ENCODE measurements at places on chromosomes 4 and X.

DNA sequence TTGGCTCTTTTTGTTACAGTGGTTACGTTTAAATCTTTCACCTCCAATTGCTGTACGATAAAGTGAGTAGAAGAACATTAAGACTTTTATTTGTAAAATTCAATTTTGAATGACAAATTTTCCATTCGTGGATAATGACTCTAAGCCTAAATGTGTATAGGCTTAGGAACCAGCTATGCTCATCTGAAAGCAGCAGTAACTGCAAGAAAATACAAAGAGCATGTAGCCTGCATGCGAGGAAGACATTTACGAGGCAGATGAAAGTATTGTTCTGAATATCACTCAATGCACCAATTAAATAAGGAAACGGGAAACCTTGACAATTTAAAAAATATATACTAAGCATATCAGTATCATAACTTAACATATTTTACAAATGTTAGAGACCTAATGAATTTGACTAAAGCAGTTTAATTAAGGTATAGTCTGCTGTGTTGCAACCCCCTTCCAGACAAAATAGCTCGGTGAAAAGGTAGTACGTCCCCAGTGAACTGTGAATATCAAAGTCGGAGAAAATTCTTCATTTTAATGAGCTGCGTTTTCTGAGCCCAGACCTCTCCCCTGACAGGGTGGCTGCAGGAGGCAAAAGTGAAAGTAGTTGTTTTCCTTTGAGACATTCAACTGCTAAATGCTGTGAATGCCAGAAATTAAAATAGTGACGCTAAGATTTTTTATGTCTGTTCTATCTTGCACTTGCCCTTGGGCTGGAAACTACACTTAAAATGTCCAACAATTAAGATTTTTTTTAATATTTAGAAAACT, 1236.5 kb upstream of the TENM3 start:
- DNase-seq, result no peak

DNA sequence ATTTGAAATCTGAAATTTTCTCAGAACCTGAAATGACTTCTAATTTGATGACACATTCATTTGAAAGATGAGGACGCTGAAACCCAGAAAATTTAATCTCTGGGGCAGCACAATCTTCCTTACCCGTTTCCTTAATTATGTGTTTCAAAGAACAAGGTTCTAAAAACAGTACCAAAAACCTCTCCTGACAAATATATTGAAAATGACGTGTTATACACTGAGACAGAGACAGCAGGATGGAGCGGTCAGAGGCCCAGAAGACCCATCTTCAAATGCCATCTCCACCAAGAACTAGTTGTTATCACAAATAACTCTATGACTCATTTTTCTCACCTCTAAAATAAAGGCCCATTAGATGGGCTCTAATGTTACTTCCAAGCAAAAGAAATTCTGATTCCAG, 177.3 kb downstream of the NSUN7 start:
- no peak for DNase-seq

DNA sequence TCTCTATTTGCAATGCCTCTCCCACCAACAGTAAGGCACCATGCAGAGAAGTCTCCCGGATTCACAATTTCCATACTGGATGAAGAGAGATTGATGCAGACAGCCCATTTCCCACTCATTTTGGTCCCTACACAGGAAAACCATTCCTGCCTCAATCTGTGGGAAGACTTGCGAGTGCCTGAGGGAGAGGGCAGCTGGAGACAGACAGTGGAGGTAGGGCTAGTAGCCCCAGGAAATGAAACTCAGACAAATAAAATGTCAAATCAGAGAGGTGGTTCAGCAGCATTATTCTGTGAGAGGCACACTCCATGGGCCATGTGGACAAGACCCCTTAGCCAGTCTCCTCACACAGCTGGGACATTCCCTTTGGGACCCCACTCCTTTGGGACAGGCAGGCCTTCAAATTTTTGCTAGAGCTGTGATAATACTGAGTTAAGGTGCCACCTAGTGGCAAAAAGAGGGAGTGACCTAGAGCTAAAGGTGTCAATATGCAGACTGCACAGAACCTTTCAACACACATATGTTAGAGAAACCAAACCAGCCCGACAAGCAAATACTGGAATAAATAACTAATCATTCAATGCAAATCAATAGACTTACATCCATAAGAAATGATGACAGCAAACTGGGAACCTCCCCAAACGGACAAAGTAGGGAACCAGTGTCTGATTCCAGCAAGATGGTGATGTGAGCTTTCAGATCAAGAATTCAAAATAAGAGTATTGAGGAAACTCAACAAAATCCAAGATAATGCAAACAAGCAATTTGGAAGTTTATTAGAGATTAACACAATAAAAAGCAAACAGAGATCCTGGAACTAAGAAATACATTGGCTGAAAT, 1865.3 kb upstream of the AGA start:
- DNase-seq, result peak; percentile 0

DNA sequence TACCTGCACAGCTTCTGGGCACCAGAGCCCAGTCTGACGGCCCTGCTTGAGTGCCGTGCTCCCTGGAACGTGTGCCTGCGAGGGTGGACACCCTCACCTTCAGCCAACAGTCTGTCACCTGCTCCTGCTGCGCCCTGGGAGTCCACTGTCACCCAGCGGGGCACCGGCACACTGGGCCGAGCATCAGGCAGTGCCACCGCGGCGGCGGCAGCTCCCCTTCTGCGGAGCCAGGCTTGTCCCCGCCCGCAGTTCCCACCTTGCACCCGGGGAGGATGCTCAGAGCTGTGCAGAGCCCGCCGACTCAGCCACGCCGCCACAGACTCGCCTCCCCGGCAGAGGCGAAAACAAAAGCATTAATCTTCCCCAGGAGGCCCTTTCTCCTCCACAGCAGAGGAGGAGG, 86.8 kb downstream of the ABLIM2 start:
- no peak for DNase-seq

- DNase-seq, result no peak
Observed at GRCh38 chr4:186330368-186330767, 64.4 kb downstream of the F11 start.

- DNase-seq, result no peak
Observed at GRCh38 chr4:101670897-101671296, 119.6 kb upstream of the BANK1 start.

- DNase-seq, result no peak
Observed at GRCh38 chrX:30949554-30949953, 60.5 kb upstream of the TAB3 start.

DNA sequence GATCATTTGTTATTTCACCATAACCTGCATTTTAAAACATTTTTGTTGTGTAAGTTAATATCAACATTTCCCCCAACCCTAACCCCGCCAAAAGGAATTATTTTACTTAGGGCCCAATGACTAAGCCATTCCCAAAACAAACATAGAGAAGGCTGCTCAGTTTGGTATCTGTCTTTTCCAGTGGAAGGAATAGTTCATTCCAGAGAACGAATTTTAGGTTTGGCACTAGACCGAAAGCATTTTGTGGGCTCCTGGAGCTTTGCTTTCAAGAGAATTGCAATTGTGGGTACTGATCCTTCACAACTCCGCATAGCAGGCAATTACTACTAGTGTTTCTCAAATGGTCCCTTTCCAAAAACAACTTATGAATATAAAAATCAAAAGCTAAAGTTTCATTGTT, 226.7 kb upstream of the MAD2L1 start:
- DNase-seq, result no peak

GRCh38 chr4:47390428-47391125, 72.9 kb downstream of the COMMD8 start:
- DNase-seq, result no peak

DNA sequence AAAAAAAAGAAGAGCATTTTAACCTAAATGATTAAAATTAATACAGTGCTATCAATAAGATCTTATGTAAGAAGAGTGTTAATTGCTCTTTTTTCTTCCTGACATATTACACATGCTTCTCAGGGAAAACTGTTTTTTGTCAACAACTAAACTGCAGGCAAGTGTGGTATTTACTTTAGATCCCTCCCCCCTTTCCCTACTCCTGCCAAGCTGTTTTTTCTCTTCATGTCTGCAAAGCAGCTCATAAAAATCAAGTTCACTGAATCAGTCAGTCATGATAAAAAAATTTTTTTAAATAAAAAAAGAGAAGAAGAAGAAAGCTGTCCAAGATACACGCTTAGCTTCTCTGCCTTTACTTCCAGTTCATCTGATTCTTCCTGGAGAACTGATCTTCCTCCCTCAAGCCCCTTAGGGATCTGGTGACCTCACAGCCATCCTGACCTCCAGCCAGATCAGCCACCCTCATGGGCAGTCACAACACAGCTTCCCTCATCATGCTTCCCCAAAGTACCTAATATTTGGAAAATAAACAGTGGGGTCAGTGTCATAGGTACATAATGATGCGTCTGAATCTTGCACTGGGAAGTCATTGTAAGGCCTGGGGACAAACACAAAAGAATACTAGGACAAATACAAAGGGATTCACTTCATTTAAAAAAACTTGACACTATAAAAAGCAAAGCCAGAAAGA, 87.0 kb downstream of the ZNF827 start:
- no peak for DNase-seq

DNA sequence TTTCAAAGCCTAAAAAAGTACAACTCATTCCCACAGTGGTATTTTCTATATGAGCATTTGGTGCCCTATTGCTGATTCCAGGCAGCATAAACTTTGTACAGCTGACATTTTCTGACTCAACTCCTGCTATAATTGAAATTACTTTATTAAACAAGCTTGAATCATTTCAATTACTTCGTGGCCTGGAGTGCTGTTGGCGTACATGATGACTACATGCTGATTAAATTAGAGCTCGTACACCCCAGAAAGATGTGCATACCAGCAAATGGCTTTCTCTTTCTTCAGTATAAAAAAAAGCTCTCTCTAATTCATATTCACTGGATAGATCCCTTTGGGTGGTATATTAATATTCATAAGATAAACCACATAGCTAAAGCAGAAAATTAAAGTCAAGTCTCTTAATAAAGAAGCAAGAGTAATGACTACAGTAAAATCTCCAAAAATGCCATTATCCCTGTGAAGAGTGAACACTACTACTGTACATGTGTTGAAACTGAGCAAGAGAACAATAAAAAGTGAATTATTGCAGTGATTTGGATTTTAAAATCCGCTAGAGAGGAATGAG, 245.0 kb upstream of the IGFBP7 start:
- DNase-seq, result no peak

DNA sequence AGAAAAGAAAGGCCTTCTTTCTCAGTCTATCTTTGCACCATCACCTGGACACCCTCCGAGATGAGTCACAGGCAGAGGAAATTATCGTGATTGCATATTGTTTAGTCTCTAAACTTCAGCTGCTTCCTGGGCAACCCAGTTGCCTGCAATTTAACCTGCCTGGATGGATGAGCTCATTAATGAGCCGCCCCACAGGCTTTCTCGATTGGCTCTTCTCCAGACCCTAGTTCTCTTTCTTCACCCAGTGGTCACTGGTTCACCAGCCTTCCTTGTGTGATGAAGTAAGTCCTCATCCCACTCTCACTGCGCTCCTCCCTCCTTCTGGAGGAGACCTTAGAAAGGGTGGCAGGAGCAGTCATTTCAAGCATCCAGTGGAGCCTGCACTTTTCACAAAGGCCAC, 94.4 kb downstream of the SOWAHB start:
- no peak for DNase-seq

GRCh38 chr4:183580370-183580769, 75.5 kb downstream of the ING2 start:
- no peak for DNase-seq

DNA sequence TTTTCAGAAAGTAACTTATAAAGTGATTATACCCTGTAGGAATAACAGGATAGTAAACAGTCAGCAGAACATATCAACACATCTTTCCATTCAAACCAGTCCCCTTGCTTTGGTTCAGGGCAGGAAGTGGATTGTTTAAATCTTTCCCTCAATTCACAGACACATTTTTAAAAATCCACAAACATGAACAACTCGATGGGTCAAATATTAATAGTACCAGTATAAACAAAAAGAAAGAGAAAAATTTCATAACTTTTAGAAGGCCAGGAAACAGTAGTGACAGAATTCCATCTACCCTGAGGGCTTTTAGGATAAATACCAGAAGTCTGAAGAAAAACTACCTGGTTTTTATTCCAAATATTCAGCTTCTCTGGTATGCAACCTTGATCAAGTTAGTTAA, 1072.8 kb upstream of the PABPC4L start:
- no peak for DNase-seq

DNA sequence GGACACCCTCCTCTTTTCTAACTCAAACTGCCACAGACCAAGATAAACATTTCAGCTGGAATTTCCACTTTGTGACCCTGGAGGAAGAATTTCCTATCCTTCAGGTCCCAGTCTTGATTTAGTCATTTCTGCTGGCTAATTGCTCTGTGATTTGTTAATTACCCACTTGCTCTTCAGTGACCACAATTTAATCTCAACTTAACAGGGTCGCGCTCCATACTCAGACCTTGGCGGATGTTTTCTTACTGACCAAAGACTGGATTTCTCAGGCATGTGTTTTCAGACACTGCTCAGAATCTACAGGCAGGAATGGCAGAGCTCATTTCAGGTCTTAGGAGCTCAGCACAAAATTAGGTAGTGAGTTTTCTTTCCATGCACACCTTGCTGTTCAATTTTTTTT, 188.9 kb downstream of the ASMT start:
- DNase-seq, result no peak

DNA sequence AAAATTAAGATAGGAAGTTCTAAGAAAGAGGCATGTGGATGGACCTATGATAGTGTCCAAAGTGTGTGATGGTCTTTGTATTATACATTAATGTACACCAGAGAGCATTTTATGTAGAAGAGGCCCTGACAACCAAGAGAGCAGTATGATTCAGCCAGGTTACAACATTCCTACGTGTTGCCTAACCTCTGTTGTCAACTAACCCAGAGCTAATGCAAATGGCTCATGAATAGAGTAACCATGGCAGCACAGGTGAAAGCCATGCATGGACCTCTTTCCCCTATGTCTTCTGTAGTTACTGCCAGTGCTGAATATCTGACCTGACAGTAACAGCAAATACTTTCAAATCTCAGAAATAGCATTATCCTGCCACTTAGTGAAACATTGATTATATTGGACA, 255.6 kb downstream of the NDST4 start:
- no peak for DNase-seq

GRCh38 chr4:54588404-54588803, 69.4 kb upstream of the KIT start:
- no peak for DNase-seq

DNA sequence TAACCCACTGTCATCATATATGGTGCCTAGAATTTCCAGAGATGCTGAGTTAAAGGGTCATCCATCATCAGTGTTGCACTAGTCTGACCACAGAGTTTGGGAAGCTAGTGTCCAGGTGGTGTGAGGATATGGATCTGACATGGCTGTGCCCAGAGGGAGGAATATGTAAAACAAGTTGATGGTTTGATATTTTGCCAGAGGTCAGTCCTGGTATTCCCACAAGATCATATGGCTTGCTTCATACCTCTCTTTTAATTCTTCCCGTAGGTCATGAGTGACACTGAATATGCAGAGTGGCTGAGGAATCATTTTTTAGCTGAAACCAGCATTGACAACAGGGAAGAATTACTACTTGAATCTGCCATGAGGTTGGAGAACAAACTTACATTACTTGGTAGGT, 75.6 kb downstream of the ATP10D start:
- DNase-seq, result no peak

GRCh38 chr4:112296949-112297880, at the start of gene ALPK1:
Gene ALPK1 (plus strand): TSS chr4:112297369.
- DNase-seq, result no peak

GRCh38 chr4:98528882-98529281, 129.5 kb downstream of the TSPAN5 start:
- DNase-seq, result no peak

- no peak for DNase-seq
Observed at GRCh38 chrX:149145845-149146285, 359.2 kb downstream of the IDS start.
